Right renal cortex interstitium (tissue), 3 donors: ENCODE measurements at places on chromosomes 1 and 21.

GRCh38 chr1:6157528-6158174 is 22.5 kb downstream of the CHD5 start:
- DNase-seq = no peak

DNA sequence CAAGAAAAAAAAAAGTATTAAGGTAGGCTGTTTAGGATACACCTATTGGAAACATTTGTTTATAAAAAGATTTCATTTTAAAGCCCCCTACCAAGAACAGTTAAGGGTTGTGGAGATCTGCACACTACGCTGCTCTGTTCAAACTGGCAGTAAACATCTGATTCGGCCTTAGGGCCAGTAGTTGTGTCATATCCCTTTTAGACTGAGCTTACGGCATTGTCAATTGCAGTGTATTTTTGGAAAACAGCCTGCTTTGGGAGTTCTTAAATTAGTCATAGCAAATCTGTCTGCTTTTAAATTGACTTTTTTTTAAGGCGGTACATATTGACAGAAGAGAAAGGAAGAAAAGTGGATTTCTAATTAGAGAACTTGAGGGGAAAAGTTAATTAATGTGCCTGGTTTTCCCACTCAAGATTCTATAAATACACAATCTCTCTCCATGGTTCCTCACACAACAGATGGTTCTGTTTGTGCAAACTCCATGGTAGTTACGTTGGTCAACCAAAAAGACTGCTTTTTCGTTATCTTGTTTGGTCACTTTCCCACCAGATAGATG is 1.7 kb upstream of the ELK4 start:
- DNase-seq = no peak

DNA sequence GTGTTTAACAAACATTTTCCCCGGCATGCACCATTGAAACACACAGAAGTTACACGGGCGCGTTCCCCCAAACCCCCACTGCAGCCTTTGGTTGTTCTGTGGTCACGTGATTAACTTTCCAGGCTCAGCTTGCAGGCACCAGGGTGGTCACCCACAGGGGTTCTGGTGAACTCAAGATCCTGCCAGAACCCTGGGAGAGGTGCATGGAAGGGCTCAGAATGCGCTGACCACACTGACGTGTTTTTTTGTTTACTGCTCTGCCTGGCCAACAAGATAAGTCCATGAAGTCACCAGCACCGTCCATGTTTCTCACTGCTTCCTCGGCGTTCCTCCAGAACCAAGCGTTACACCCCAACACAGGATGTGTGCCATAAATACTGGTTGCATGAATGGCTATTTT is 229.5 kb upstream of the VAMP3 start:
- no peak for DNase-seq

DNA sequence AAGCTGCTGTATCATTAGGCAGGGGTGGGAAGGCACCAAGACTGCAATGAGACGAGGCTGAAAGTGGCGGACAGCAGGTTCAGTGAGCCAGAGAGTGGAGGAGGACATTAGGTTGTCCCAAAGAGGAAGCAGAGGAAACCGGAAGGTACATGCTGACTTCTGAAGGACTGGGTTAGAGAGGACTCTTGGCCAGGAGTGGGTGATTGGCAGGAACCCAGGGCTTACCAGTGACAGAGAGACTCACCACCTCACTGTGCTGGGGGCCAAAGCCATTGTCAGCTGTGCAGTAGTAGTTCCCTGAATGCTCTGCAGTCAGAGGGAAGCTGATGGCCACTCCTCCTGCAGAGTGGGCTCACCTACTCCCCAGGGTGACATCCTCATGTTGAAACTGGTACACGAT is 41.9 kb upstream of the FCRL4 start:
- DNase-seq = no peak

- DNase-seq = no peak
These were observed 11.0 kb downstream of the EVA1C start for GRCh38 chr21:32423320-32424190.

- DNase-seq = no peak
These were observed 487.6 kb upstream of the CAMK1G start for GRCh38 chr1:209095627-209096595.
